ENCODE measurements at places on chromosomes 1 and 21. TPM values are rescaled to one million over a fixed set of nuclear protein-coding genes. Genes with fewer than 3 reads are reported as not detected.

The CFHR1 gene
- total RNA-seq: not detected

The OR2T10 gene
- not detected for total RNA-seq

The AMY2A gene
- not detected for total RNA-seq

The MTARC1 gene
- 3.6 TPM for total RNA-seq

The C8B gene
- not detected for total RNA-seq

The GBP2 gene
- 56.0 TPM for total RNA-seq

The SYTL1 gene
- under 0.01 TPM for total RNA-seq

The ROR1 gene
- total RNA-seq: 0.26 TPM

The REG4 gene
- not detected for total RNA-seq

The FAAH gene
- 0.64 TPM for total RNA-seq

The CFAP74 gene
- total RNA-seq: not detected

GRCh38 chr1:175274368-175274767 is 81.8 kb upstream of the KIAA0040 start:
- DNase-seq: no peak

DNA sequence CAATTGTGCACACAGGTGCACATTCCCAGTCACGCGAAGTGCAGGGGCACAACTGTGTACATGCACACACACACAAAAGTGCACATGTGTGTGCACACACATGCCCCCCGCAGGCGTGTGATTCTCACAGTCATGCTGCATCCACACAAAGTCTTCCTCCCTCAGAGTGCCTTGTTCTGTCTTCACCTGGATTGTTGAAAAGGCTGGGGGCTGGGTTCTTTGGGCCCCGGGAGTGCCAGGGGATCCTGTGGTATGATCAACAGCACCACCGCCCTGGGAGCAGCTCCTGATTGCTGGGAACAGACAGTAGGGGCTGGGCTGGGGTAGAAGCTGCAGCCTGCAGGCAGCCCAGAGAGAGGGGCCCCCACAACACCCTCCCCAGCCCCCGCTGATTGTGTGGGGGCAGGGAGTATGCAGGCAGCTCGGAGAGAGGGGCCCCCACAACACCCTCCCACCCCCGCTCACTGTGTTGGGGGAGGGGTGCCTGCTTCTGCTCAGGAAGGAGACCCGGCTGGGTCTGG is 3.4 kb downstream of the COL18A1 start:
- no peak for DNase-seq

GRCh38 chr1:53214376-53214940 is 6.0 kb downstream of the CZIB start:
- DNase-seq: no peak

GRCh38 chr1:167084757-167085156 is 5.4 kb downstream of the GPA33 start:
- no peak for DNase-seq

GRCh38 chr1:119909890-119910596 is 13.7 kb upstream of the ADAM30 start:
- no peak for DNase-seq

GRCh38 chr1:196464480-196464941 is 143.7 kb downstream of the KCNT2 start:
- DNase-seq: no peak

GRCh38 chr1:66275601-66276023 is 258.3 kb upstream of the SGIP1 start:
- DNase-seq: no peak

DNA sequence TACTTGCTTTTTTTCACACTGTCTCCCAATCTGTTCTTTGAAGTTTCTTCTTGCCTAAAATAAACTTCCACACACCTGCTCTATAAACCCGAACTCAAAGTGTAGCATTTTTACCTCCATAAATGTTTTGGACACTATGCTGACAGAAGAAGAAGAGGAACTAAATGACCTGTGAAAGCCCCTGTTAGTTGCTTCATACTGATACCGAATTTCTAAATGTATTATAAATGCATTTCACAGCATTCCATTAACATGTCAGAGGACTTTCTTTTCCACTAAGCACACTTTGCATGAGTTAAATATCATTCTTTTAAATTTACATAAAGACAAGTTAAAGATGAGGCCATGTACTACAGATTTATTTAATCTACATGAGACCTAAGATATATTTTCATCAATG is 281.0 kb downstream of the SMYD3 start:
- no peak for DNase-seq

- no peak for DNase-seq
Measured at GRCh38 chr21:39066829-39067780, 116.1 kb downstream of the PSMG1 start.

- DNase-seq: no peak
Measured at GRCh38 chr1:42195841-42196240, 31.3 kb upstream of the GUCA2A start.

GRCh38 chr1:37389327-37389726 is 85.1 kb upstream of the ZC3H12A start:
- DNase-seq: no peak

DNA sequence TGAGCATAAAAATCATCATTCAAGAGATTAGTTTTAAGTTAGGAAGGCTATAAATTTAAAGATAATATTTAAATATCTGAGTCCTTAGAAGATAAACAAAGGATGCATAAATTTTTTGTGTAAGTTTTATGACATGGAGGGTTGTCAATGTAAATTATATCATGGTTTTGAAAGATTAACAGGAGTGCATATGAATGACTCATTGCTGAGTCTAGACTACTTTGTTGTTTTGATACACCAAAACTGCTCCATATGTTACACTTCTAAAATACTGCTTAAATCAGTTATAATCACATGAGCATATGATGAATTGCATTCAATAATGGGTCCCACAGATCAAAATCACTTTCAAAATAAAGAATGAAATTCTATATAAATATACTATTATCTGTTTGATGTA is 312.5 kb downstream of the KCNT2 start:
- DNase-seq: no peak

- no peak for DNase-seq
Measured at GRCh38 chr1:74570797-74571492, 58.5 kb upstream of the LRRC53 start.

DNA sequence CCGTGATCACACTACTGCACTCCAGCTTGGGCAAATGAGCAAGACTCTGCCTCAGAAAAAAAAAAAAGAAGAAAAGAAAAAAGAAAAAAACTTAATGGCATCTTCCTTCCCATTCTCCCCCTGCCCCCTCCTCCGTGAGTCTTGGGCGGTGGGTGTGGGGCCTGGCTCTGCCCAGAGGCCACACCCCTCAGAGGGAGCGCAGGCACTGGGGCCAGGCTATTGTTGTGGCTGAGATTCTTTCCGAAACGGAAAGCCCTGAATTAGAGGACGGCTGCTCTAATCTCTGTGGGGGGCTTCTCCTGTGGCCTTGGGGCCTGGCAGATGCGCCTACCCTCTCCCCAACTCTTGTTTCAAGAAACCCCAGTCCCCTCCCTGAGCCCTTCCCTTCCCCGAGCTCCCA is 4.1 kb upstream of the FAM110D start:
- peak; percentile 40 for DNase-seq

DNA sequence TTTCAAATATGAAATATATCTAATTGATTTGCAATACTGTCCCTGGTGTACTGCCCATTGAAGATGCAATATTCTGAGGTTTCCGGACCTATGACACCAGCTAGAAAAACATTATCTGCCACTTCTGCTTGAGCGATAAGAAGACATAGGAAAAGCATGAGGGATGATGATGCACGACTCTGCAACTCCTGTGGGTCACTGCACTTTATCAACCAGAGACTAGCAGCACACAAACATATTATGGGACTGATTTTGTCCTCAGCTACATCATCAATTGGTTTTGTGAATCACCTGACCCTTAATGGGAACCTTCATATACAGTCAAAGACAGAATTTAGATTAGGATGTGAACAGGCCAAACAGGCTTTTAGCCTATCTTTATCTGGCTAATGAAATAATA is 13.8 kb upstream of the KCNA3 start:
- no peak for DNase-seq

DNA sequence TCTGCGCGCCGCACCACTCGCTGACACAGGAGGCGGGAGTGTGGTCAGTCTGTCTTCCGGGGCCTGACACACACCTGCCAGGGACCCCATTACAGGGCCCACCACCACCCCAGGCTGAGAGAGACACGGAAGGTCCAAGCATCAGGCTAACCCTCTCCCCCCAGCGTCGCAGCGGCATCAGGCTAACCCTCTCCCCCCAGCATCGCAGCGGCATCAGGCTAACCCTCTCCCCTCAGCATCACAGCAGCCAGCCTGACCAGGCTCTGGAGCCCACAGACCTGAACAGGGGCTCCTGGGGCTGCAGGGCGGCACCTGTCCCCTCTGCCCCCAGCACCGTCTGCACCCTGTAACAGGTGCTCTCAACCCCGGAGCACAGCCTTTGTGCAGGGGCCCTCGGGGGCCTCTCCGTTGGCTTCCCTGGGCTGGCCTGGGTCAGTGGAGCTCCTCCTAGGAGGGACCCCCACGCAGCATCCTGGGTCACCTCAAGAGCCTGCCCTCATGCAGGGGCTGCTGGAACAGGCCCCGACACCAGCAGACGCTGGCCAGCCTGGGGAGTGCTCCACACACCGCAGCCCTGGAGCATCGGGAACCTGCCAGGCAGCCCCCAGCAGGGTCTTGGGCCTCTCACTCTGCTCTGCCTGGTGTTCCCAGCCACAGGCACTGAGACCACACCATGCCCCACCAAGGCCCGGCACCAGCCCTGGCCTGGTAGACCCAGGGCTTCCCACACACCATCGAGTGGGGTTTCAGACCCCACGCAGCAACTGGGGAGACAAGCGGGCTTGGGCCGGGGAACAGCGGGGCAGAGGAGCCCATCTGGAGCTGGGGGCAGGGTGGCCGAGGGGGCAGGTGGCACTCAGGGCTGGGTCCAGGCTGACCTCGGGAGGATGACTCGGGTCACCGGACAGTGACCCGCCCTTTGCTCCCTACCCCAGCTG is 67.0 kb downstream of the MEGF6 start:
- no peak for DNase-seq

- DNase-seq: peak; percentile 73
Measured at GRCh38 chr1:56074007-56074651, 505.2 kb downstream of the PLPP3 start.

- no peak for DNase-seq
Measured at GRCh38 chr1:97204468-97204867, 482.9 kb downstream of the PTBP2 start.

GRCh38 chr1:160620942-160621632 is 25.8 kb downstream of the SLAMF1 start:
- DNase-seq: no peak

- DNase-seq: peak; percentile 18
Measured at GRCh38 chr1:31063631-31064030, 1.9 kb downstream of the PUM1 start.

GRCh38 chr21:9758888-9759287 is 762.5 kb upstream of the TPTE start:
- DNase-seq: no peak

DNA sequence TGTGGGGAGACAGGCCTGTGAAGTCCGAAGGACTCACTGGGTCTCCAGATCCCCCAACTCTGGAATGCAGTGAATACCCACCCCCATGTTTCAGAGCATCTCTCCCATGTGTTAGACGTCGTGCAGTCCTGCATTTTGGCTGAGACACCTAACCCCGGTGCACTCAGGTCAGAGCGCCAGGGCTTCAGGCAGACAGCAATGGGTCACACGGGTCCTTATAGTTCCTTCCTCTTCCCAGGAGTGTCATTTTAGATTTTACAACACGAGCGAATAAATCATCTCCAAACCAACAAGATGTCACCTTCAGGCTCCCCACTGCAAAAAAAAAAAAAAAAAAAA is 5.1 kb downstream of the PRRX1 start:
- no peak for DNase-seq

GRCh38 chr1:156751451-156751756 is at the start of gene HDGF:
HDGF (minus strand) TSS chr1:156751675; CDS start chr1:156751429, 246 bp downstream.
- no peak for DNase-seq
